ENCODE measurements at places on chromosomes 6 and 20.

DNA sequence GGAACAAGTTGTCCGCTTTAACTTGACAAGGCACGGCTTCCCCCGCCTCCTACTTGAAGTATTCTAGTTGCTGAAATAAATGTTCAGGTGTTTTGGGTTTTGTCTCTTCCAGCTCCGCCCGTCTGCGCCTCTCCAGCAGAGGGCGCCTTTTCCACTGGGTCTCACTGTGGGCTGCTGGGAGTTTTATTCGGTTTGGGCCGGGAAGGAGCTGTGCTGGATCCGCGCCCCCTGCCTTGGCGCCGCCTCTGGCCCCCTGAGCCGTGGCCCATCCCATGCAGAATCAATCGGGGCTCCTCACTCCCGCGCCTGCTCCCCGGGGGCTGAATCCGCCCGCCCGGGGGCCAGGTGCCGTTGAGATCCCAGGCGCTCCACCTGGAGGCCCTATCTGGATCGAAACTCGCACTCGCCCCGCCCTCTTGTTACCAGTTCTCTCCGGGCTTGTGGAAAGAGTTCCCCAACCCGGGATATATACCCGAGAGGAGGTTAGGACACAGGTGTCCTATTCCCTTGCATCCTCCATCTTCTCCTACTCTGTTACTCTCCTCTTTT lies 51.0 kb upstream of the TCF21 start:
- peak; percentile 34 for DNase-seq

DNA sequence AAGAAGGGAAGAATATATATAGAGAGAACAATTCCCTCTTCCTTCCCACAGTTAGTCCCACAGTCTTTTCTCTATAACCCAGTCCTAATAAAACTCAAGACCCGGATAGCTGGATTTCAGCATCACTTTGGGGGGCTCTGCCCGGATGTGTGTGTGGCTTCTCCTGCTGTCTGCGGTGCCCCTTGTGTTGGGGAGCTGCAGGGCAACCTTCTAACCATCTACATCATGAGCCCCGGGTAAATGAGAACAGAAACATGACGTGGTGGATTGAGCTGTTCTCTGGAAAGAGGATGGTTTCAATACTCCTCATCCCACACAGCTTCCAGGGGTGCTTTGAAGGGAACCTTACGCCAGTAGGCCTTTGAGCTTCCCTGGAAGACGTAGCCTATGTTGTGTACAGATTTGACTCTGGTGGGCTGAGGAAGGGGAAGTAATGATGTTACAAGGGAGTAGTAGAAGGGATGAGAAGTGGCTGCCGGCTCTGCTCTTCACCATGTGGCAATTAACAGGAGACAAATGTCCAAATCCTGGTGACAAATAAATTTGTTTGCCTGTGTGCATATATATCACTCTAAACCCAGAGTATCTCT lies 13.5 kb upstream of the PRDM1 start:
- no peak for DNase-seq

- DNase-seq, result no peak
These were observed 12.0 kb downstream of the TPX2 start for GRCh38 chr20:31751126-31751525.

- DNase-seq, result no peak
These were observed 170.0 kb downstream of the HACE1 start for GRCh38 chr6:104689551-104690205.

DNA sequence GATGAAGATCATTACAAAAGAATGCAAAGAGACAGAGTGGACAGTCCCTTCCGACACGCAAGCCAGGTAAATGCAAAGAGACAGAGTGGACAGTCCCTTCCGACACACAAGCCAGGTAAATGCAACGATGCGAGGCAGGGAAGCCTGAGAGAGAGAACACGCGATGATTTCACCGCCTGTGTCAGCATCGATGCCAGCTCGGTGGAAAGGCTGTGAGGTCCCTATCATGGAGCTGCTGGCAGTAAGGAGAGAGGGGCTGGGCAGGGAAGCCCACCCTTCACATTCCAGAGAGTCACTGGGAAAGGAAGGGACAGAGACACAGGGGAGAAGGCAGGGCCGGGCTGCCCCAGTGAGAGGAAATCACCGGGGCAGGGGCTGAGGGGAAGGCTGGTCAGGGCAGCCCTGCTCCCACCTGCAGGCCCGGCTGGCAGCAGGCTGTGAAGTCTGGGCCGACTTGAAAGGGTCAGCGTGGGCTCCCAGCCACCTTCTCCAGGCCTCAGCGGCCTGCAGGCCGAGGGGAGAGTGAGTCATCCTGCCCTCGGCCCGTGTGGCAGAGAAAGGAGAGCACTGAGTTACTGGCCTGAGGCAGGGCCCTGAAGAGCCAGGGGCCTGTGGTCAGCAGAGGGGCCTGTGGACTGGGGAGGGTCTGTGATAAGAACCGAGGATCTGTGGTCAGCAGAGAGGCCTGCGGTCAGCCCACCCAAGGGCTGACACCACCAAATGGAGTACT lies 80.4 kb downstream of the DACT2 start:
- DNase-seq, result no peak

GRCh38 chr20:1734269-1734858 lies 76.8 kb upstream of the SIRPG start:
- no peak for DNase-seq

GRCh38 chr6:39753725-39754045 lies 28.5 kb upstream of the KIF6 start:
- no peak for DNase-seq

DNA sequence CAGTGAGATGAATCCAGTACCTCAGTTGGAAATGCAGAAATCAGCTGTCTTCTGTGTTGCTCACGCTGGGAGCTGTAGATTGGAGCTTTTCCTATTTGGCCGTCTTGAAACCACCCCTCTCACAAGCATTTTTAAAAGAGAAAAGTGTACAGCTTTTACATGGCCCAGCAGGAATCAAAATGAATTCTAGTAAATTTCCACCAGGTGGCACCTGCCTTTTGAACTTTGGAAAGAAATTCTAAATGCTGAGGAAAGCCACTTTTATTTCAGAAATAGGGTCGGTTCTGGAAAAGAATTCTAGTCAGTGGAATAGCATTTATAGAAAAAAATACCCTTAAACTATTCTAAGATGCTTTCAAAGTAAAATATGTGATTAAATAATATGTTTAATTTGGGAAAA lies 647.8 kb downstream of the CD109 start:
- no peak for DNase-seq

- DNase-seq, result no peak
These were observed 319.0 kb downstream of the HACE1 start for GRCh38 chr6:104540743-104541142.

DNA sequence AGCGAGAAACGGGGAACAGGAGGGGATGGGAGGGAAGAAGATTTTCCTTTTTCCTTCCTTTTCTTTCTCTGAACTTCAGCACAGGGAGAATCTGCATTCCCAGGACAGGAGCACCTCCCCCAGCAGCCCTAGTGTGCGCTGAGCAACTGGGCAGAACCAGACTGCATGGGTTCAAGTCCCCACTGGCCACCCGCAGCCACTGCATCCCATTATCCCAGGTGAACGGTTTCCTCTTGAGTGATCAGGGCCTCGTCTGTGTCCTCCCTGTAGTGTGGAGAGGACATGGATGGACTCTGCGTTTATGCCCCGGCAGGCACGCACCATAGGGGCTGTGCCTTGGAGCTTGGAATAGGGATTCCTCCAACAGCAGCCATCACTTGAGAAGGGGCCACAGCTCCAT lies 53.0 kb downstream of the ANKRD60 start:
- no peak for DNase-seq

DNA sequence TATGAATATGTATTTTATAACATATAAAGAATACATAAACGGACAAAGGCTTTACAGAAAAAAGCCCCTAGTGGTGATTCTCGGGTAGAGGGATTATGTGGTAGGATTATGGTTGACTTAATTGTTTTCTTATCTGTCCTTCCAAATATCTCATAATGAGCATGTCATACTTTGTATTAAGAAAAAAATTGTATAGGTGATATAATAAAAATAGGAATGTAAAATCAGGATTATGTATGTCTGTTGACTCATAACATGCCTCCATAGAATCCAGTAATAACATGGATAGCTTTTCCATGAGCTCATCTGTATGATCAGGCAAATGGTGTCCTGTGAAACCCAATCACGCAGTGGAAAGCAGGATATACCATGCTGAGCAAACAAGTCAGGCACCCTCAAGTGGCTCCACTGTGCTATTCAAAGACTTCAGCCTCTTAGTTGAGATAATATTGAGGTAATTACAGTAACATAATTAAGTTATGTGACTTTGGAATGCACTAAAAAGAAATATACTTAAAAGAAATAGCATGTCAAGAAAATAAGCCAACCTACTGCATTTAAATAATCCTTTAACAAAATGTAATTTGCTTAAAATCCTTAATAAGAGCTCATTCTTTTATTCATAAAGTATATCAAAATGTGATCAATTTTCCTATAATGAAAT lies 39.6 kb upstream of the PRELID3B start:
- DNase-seq, result no peak

DNA sequence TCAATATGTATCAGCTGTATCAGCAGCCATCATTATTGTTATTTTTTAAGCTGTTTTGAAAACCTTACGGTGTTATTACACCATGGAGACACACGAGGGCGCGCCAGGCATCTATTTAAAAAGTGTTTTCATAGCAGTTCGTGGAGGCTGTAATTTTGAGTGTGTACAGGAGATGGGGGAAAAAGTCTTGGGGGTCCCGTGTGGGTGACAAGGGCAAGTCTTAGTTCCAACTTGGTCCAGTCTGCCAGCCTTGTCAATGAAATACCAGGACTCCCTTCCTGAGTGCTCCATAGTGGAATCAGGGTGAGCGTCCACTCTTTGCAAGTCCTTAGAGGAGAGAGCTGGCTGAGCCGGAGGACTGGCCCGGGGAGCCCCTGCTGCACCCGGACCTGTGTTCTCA lies 43.3 kb downstream of the SLC2A10 start:
- DNase-seq, result peak; percentile 7

- peak; percentile 26 for DNase-seq
These were observed 1.5 kb upstream of the GMEB2 start for GRCh38 chr20:63628246-63628975.

DNA sequence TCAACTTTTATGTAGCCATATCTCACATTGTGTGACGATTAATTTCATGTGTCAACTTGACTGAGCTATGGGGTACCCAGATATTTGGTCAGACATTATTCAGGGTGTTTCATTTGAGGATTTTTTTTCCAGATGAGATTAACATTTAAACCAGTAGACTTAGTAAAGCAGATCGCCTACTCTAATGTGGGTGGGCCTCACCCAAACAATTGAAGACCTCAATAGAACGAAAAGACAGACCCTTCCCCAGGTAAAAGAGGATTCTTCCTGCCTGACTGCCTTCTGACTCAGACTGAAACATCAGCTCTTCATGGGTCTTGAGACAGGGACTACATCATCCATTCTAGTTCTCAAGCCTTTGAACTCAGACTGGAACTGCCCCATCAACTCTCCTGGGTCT lies 231.7 kb upstream of the SASH1 start:
- DNase-seq, result no peak

DNA sequence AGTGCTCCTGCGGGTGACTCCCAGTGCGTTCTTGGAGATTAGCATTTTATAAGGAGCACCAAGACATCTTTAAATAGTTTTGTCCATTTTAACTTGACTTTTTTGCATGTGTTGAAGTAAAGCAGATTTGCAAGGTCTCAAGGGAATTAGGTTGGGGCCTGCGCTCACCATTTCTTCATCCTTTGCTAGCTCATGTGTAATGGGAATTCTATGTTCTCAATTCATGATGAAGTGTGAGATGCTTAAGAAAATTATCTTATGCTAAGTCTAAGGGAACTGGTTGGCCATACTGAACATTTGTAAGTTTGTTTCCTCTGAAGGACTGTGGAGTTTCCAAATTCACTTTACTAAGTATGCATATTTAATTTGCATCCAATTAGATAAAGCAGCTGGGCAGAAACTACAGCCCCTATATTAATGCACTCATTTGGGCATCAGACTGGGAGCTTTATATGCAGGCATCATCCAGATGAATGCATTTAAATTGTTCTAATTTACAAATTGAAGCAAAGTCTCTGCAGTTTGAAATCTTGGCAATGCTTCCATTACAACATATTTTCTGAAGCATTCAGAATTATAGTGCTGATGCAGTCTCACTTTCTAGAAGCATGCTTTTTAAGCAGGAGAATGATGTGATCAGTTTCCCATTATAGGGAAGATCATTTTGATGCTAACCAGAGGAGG lies 108.3 kb upstream of the AKAP12 start:
- DNase-seq, result no peak

DNA sequence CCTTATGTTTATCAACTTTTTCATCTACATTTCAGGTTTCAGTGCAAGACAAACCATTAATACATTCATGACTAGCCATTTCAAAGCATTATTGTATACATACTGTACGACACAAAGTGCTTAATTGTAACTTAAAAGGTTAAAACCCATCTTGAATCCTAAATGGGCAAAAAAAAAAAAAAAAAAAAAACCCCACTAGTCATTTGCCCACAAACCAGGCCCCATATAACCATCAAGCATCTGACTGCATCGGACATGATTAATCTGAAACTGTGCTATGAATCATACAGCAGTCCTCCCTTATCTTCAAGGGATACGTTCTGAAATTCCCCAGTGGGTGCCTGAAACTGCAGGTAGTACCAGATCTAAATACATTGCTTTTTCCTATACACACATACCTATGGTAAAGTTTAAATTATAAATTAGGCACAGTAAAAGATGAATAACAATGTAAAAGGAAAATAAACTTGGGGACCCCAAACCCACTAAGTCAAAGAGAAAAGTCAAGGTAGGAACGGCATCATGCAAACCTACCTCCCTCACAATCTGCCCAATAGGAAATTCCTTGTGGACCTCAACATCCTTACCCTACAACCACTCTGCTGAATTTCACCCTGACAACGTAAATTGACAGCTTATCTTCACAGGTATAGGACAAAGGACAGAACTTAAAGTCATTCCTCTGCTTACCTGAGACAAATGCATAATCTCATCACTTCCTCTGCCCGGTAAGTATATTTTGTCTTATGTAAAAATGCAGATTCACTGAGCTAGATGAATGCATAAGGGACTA lies 14.3 kb downstream of the B4GALT5 start:
- no peak for DNase-seq

DNA sequence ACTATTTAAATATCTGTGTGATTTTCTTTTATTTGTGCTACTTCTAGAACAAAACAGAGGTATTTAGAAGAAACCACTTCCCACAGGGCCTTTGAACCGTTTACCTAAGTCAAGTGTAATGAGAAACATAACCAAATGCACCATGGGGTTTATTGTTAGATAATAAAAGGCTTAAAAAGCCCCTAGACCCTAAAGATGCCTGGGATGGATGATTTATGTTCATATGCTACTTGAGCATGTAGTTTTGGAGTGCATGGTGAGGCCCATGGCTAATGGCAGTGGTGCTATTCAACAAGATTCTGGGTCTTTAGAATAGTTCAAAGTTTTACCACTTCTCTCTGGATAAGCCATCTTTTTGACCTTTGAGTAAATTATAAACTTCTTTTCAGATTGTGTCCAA lies 65.9 kb downstream of the MTHFD1L start:
- no peak for DNase-seq

Data from activated naive CD4-positive, alpha-beta T cell (primary cell).